ENCODE measurements at places on chromosomes 3 and 15.

GRCh38 chr3:48472673-48472922 is 26.1 kb downstream of the ATRIP start:
- no peak for DNase-seq

DNA sequence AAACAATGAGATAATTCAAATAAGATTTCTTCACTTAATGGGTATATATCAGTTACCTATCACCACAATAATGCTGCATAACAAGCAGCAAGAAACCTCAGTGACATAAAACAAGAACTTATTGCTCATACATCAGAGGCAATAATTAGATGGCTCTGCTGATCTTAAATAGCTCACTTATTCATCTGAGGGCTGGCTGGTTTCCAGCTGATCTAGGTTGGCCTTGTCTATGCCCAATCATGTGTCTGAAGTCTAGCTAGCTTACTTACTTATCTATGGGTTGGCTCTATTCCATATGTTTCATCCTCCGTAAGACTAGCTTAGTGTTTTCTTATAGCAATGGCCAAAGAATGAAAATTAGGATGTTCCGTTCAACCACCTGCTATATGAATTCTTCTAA is 109.4 kb upstream of the AGTR1 start:
- DNase-seq, result no peak

GRCh38 chr15:50735156-50735555 is 30.4 kb downstream of the SPPL2A start:
- no peak for DNase-seq

DNA sequence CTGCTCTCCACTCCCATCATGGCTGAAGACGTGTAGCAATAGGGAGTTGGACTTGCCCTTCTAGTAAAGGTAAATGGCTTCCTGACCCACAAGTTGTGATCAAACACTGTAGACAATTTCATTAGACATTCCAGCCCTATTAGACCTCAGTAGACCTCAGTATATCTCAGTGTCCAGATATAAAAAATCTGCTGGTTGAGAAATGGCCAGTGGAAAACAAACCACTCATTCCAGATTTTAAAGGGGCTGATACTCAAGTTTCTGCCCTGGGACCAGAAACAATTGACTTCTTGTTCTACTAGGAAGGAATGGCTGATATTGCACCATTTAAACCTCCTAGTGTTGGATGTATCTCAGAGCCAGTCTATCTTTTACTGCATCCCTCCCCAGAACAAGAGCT is 613.2 kb downstream of the PDCD6IP start:
- DNase-seq, result no peak

- no peak for DNase-seq
Measured at GRCh38 chr3:53688989-53689388, 157.2 kb downstream of the CHDH start.
